ENCODE measurements at places on chromosomes 5 and 9. TPM values are rescaled to one million over a fixed set of nuclear protein-coding genes. Genes with fewer than 3 reads are reported as not detected.
A peak's percentile ranks its signal among the peaks of the same experiment; 100 is the strongest.

GRCh38 chr9:77847059-77847499, 184.5 kb downstream of the GNAQ start:
- H3K27me3 ChIP-seq = no peaks in the 10 kb centered on the region
- peak overlapping the region; percentile 45 for H3K27ac ChIP-seq
- no peaks in the 10 kb centered on the region for H3K36me3 ChIP-seq
- H3K4me1 ChIP-seq = peaks cover 10% of the 10 kb centered on the region
- ATAC-seq = no peak

Gene IFNA2
- total RNA-seq = not detected

Gene LCN9
- total RNA-seq = not detected

DNA sequence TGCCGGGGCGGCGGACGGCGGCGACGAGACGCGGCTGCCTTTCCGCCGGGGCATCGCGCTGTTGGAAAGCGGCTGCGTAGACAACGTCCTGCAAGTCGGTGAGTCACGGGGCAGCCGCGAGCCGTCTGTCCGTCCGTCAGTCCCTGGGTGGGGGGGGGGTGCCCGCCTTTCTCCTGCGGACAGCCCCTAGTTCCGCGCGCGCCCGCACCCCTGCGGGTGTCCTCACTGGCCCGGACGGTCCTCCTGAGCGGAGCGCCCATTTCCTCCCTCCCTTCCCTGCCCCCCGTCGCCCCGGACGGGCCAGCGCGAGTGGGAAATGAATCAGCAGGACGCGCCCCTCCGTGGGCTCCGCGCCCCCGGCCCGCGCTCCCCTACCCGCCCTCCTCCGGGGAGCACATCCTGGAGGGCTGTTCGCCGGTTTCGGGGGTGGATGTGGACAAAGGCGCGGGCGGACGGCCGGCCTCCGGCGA, 828 bp downstream of the ZSWIM6 start:
- H3K27ac ChIP-seq = no peak overlapping the region
- peaks cover 27% of the 10 kb centered on the region for H3K36me3 ChIP-seq
- ATAC-seq = no peak
- peaks cover 14% of the 10 kb centered on the region for H3K27me3 ChIP-seq
- peaks cover 28% of the 10 kb centered on the region for H3K4me1 ChIP-seq

Gene IPO11
- 30.2 TPM for total RNA-seq

Gene MPDZ
- not detected for total RNA-seq

- H3K4me1 ChIP-seq = peaks cover 46% of the 10 kb centered on the region
- peak overlapping the region; percentile 7 for H3K4me3 ChIP-seq
- peak overlapping the region; percentile 66 for H3K27ac ChIP-seq
- no peak for ATAC-seq
- no peaks in the 10 kb centered on the region for H3K27me3 ChIP-seq
- peaks cover 95% of the 10 kb centered on the region for H3K36me3 ChIP-seq
Observed at GRCh38 chr5:169803077-169803981, 166.3 kb downstream of the DOCK2 start.

Gene RNF183
- total RNA-seq = 10.9 TPM

- peak overlapping the region; percentile 53 for H3K27ac ChIP-seq
- peaks cover 9% of the 10 kb centered on the region for H3K4me1 ChIP-seq
- peaks cover 43% of the 10 kb centered on the region for H3K36me3 ChIP-seq
- H3K27me3 ChIP-seq = no peaks in the 10 kb centered on the region
- peak overlapping the region; percentile 32 for H3K4me3 ChIP-seq
Observed at GRCh38 chr5:72347801-72348308, 27.7 kb downstream of the PTCD2 start.

DNA sequence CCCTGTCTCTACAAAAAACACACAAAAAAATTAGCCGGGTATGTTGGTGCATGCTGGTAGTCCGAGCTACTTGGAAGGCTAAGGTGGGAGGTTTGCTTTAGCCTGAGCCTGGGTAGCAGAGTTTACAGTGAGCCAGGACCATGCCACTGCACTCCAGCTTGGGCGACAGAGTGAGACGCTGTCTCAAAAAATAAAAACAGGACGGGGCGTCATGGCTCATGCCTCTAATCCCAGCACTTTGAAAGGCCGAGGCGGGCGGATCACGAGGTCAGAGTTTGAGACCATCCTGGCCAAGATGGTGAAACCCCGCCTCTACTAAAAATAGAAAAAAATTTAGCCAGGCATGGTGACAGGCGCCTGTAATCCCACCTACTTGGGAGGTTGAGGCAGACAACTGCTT, 40.3 kb downstream of the UBE2D2 start:
- ATAC-seq = no peak
- H3K4me3 ChIP-seq = no peak overlapping the region
- H3K36me3 ChIP-seq = peaks cover 79% of the 10 kb centered on the region
- no peak overlapping the region for H3K27ac ChIP-seq

Measured in activated T-helper 17 cell treated with anti-CD3 and anti-CD28 coated beads, Interleukin-2, amount 50 U/mL, for 72 hours (primary cell).